Suppressor macrophage (primary cell): ENCODE measurements at places on chromosomes 5 and 9.

- DNase-seq: no peak
Measured at GRCh38 chr9:91720751-91721705, 229.0 kb downstream of the ROR2 start.

- DNase-seq: peak; percentile 13
Measured at GRCh38 chr5:168879929-168880328, 300.8 kb upstream of the PANK3 start.

GRCh38 chr9:36137392-36138004, 965 bp downstream of the GLIPR2 start:
- peak; percentile 49 for DNase-seq

- no peak for DNase-seq
Measured at GRCh38 chr5:143030349-143030748, 260.2 kb downstream of the ARHGAP26 start.
